ENCODE measurements at places on chromosomes 12 and 14.

- DNase-seq = peak; percentile 35
These were observed 46.6 kb downstream of the LGMN start for GRCh38 chr14:92701826-92702225.

DNA sequence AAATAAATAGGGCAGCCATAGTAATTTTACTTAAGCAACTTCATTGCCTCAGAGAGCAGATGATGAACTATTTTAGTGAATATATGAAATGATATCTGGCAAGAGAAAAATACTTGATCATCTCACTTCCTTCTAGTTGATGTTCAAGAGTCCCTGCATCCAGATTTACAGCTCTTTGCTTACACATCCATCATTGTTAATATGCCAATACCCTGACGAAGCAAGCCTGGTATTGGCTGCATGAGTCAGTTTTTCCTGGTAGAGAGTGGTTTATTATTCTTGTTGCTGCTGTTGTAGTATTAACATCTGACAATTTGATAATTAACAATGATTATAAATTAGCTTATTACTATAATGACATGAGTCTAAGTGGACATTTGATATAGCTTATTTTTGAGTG lies 681.9 kb downstream of the NRXN3 start:
- no peak for DNase-seq

DNA sequence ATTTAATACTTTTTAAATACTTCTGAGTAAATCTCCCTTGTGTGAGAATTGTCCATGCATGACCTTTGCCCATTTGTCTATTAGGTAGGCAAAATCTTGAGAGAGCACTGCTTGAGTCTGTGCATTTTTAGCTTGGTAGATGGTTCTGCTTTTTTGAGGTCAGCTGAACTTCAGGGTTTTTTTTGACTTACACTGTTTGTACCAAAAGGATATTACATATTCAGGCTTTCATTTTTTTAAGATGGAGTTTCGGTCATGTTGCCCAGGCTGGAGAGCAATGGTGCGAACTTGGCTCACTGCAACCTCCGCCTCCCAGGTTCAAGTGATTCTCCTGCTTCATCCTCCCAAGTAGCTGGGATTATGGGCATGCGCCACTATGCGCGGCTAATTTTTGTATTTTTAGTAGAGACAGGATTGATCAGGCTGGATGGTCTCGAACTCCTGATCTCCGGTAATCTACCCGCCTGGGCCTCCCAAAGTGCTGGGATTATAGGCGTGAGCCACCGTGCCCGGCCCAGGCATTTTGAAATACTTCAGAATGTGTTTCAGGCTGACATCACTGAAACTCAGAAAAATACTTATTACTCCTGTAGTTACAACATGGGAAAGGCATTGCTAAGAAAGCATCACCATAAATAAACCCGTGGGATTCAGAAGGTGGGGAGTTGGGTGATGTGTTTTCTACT lies 11.1 kb downstream of the RASSF3 start:
- DNase-seq = no peak

DNA sequence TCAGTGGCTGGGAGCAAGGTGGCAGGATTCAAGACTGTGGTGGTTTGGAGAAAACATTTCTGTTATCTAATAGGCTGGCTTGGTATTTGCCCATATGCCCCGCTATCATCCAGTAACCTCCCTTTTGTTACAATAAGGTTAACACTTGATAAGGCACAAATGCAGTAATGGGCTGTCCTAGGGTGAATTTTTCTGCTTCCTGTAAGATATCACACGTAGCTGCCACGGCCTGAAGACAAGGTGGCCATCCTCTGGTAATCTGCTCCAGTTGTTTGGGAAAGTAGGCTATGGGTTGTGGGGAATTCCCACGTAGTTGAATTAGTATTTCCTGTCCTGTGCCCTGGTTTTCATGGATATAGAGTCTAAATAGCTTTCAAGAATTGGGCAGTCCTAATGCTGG lies 23.1 kb downstream of the ANG start:
- DNase-seq = no peak

DNA sequence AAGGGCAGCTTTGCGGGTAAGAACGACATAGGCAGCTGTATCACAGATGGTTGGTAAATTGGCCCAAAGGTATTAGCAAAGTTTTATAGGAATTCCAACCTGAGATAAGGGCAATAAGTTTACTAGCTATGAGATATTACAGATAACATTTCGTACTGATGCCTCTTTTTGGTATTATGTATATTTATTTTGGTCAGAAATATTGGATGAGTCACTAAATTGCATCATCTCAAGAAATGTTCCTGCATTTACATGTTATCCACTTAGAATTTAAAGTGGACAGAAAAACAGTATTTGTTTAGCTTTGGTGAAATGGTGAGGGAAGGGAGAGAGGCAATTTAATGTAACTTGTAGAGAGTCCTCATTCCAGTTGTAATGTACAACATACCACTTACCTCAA lies 65.1 kb upstream of the PZP start:
- DNase-seq = no peak

DNA sequence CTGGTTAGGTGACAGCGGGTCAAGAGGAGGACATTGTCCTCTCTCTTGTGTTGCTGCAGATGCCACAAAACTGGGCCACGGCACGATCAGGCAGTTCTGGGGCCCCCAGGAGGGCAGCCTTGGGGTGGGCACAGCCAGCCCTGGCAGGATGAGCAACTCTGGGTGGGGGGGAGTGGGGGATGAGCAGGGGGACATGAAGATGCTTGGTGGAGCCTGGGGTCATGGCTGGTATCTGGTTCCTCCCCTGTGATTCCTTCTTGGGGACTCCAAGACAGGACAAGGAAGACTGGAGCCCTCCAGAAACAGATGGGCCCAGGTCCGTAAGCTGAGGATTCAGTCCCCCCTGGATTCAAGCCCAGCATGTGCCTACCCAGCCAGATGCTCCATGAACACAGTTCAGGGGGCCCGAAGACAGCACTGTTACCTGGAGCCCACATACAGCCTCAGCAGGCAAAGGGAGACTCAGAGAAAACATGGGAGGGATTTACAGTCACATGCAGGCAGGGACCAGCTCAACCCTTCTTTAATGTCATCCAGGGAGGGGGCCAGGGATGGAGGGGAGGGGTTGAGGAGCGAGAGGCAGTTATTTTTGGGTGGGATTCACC lies 10.4 kb downstream of the SERPINA1 start:
- no peak for DNase-seq

DNA sequence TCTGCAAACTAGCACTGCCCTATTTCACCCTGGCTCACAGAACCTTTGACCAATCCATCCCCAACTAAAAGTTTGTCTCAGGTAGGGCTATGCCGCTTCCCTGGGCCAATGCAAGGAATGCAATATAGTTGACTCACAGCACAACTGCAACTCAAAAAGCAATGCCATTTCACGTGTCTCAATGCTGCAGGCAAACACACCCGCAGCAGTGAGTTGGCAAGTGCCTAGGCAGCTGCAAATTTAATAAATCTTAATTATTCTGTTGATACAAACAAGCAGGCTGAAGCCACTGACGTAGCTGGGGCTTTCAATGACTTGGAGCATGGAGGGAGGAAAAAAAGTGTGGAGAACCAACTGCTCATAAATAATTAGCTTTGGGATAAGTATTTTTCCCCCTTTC lies 87.9 kb downstream of the SYNE3 start:
- no peak for DNase-seq

DNA sequence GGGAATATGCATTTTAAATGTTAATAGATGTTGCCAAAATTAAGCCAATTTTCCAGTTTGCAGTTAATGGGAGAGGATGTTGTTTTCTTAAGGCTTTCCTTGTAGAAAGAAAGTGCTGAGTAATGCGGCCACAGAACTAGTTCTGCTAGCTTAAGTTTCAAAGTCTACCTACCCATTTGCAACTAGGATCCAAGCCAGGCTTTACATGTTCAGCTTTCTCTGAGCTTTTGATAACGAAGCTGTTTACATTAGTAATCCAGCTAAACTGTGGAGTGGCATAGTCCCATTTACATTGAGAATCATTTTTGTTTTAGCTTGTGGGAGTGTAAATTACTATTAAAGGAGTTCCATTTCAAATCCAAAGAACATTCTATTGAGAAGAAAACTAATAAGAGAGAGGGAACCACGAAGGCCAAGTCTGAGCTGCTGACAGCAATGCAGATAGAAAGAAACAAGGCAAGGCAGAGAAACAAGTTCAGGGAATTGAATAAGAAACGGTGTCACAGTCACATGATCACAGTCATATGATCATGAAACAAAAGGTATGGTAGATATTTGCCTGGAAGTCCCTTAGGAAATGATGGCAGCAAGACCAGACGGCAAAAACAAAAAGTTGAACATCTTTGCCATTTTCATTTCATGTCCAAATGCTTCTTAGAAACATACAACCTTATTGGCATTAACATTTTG lies 274.9 kb downstream of the PAWR start:
- DNase-seq = no peak

DNA sequence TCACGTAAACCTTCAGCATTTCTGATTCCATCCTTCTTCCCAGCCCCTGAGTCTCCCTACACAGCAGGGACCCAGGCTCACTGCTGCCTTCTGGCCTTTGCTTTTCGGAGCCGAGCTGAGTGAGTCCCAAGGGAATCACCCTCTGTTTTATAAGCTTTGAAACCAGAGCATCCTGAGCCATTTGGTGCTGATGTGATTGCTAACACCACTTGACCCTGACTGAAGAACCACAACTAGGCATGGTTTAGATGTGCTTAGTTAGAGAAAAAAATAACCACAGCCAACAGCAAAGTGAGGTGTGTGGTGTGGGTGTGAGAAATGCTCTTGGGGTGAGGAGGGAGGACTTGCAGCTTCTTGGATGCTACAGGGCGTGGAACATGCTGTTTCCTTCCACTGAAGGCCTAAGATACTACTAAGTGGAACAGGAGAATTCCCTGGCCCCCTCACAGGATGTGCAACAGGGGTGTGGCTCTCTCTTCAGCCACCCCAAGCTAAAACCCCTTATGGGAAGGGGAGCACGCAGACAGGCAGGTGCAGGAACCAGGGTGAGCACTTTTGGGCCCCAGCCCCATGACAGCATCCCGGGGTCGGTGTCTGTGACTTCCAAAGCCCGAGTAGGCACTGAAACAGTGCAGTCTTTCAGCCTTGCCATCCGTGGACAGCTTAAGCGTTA lies at the start of gene TC2N:
TC2N (minus strand) TSS at position 221 of the 673 bp plus-strand sequence. CDS start 53,767 bp downstream, outside the sequence.
- no peak for DNase-seq

DNA sequence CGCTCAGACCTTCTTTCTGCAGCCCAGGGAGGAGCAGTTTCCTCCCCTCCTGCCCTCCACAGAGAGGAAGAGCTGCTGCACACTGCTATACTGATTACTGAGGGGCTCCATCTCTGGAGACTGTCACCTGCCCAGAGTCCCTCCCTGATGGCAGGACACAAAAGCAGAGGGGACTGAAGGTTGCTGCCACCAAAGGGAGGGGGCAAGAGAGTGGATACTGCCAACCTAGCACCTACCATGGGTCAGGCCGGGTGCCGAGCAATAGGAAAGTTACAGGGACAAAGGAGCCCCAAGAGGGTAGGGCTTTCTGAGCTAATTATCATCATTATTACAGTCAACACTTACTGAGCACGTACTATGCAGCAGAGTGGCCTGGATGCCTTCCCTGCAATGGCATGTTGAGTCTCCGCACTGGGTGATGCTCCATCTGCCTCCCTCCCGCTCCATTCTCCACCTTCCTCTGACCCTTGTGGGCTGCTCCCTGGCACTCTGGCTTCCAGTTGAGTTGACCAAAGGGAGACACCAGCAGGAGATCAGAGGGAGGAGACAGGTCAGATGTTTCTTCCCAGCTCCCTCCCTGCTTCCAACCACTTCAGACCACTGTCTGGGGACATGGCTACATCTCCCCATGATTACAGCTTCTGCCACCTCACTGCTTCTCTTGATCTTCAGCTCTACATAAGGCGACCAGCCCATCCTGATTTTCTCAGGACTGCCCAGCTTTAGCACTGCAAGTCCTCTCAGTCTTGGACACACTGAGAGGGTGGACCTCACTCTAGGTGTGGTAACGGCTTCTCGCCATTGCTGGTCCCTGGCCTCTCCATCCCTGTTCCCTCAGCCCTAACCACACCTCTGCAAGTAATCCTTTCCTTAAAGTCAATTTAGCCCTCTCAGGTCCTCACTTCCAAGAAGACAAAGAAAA lies 2.6 kb upstream of the KRT79 start:
- no peak for DNase-seq

Data from sciatic nerve (tissue), 2 donors.